Fibroblast of mammary gland (primary cell): ENCODE measurements at places on chromosomes 3 and 15.

- no peak for DNase-seq
Observed at GRCh38 chr15:29046977-29047376, 161.2 kb downstream of the APBA2 start.

GRCh38 chr15:88634449-88634848 is 4.4 kb upstream of the ISG20 start:
- DNase-seq: no peak

GRCh38 chr15:29616512-29616911 is 205.8 kb downstream of the TJP1 start:
- no peak for DNase-seq

- DNase-seq: peak; percentile 12
Observed at GRCh38 chr3:148218222-148218621, 479.5 kb upstream of the AGTR1 start.

GRCh38 chr3:117059067-117059955 is 349.7 kb downstream of the TUSC7 start:
- DNase-seq: peak; percentile 42

DNA sequence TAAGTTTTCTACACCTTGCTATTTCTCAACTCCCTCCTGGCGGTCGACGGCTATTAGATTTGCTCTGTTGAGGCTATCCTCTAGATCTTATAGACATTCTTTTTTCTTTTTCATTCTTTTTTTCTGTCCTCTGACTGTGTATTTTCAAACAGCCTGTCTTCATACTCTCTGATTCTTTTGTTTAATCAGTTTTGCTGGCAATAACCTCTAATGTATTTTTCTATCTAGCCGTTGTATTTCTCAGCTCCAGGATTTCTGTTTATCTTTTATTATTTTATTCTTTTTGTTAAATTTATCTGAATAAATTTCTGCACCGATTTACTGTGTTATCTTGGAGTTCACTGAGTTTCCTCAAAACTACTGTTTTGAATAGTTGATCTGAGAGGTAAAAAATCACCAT is 31.5 kb downstream of the NLGN1 start:
- no peak for DNase-seq

GRCh38 chr15:92452143-92452542 is 58.5 kb downstream of the ST8SIA2 start:
- no peak for DNase-seq

- peak; percentile 63 for DNase-seq
Observed at GRCh38 chr3:107271787-107272387, 105.4 kb upstream of the CCDC54 start.

DNA sequence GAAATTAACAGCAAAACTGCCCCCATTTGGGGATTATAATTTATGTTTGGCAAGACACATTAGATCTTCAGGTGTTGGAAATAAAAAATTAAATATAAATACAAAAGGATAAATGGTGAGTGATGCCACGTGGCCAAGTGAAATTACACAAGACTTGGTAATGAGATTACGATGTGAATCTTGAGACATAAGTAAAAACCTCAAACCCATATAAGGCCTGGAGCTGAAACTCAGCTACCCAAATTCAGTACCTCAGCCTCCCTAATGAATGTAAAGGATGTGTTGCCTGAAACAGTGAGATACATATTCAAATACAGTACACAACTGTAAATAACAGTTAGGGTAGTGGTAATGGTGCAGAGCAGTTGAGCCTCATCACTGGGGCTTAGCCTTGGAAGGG is 1146.6 kb downstream of the OTOL1 start:
- DNase-seq: peak; percentile 20

- DNase-seq: peak; percentile 90
Observed at GRCh38 chr3:71103430-71103921, 480.1 kb downstream of the FOXP1 start.

DNA sequence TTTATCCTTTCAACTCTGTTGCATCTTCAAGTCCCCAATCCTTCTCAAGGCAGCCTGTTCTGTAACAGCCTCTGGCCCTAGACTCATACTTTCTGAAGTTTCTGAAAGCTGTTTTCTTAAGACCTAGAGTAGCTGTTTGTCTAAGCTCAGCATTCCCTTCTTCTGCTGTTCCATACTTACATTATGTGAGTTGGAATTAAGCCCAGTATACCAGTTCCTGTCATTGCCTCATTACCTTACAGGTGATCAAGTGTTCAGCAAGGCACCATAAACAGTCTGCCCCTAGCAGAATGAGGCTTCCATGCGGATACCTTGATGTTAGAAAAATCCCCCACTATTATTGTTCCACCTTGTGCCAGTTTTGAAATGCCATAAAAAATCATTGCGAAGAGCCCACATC is 180.6 kb downstream of the PLCL2 start:
- DNase-seq: no peak

DNA sequence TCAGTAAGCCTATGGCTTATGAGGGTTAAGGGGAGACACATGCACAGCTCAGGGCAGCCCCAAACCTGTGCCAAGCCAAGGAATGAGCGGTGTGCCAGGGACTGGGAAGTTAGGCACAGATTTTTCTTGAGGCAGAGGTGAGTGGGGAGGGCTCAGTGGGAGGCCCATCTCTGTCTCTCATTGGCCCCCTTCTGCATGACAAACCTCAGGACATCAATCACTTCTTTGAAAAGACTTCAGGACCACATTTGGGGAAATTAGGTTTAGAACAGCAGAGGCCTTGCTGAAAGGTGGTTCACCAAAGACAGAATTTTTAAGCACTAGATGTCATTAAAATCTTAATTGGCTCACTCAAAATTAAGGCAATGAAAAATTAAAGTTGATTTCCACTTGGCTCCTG is 57.2 kb downstream of the RAB11A start:
- DNase-seq: no peak

GRCh38 chr3:139128803-139129202 is 84.1 kb upstream of the PRR23C start:
- DNase-seq: peak; percentile 81

DNA sequence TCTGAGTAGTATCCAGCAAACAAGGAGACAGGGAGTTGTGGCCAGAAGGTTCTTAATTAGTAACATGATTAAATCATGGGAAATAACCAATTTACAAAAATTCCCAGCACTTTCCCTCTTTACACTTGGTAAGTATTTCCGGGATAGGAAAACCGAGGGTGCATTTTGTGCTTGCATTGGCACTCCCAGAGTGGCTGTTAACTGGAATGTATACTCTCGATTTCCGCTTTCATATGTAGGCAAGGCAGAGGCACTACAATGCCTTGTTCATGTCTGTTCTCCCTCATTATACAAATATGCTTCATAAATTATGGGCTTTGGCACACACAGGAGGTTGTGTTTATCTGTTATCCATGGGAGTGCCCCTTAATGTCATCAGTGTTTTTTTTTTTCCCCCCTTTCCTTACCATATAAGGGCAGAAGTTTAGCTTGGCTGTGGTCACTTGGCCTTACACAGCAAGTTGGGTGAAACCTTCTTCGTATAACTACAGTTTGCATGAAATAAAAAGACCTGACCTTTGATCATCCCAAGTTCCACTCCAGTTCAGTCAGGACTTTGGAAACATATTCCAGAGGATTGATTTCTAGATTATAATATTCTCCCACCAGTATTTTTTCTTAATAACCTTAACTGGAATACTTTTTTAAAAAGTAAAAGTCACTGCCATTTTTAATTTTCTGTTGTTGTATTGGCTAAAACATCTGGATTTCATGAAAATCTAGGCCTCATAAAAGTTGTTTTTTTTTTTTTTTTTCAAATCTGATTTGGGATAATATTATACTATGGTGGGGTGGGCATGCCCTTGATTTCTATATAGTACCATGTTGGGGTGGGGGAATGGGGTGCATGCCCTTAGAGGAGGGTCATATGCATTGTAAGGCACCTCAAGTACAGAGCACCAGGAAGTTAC is 8.9 kb downstream of the TPM1 start:
- peak; percentile 50 for DNase-seq

- DNase-seq: no peak
Observed at GRCh38 chr3:185646382-185647133, 60.5 kb downstream of the SENP2 start.

GRCh38 chr3:107264888-107265287 is 112.4 kb upstream of the CCDC54 start:
- DNase-seq: no peak

DNA sequence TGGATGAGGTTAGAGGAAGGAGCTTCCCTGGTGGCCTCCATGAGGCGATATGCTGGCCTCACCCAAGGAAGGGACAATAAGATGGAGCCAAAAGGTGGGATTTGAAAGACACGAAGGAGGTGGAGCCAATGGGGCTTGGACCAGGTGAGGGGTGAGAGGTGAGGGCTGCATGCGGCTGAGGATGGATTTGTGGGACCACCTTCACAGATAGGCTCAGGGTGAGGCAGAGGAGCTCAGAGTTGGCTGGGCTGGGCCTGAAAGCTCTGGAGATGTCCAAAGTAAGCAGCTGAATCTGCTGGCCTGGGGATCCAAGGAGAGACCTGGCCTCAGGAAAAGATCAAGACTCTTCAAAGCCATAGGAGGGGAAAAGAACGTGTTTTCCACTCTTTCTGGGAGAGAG is 49.8 kb downstream of the EXOG start:
- DNase-seq: no peak

DNA sequence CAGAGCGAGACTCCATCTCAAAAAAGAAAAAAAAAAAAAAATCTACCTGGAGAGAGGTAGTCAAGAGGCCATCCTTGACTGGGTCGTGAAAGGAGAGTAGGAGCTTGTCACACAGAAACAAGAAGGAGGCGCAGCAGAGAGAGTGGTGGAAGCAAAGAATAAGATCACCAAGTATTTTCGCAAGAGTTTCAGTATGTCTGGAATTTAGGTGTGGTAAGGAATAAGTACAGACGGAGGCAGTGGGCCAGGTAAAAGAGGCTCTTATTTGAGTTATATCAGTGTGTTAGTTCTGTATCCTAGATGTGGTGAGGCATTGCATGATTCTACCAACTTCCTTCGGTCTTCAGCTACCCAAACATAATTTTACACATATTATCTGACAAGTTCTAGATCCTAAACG is 14.6 kb upstream of the ATP10A start:
- DNase-seq: no peak

DNA sequence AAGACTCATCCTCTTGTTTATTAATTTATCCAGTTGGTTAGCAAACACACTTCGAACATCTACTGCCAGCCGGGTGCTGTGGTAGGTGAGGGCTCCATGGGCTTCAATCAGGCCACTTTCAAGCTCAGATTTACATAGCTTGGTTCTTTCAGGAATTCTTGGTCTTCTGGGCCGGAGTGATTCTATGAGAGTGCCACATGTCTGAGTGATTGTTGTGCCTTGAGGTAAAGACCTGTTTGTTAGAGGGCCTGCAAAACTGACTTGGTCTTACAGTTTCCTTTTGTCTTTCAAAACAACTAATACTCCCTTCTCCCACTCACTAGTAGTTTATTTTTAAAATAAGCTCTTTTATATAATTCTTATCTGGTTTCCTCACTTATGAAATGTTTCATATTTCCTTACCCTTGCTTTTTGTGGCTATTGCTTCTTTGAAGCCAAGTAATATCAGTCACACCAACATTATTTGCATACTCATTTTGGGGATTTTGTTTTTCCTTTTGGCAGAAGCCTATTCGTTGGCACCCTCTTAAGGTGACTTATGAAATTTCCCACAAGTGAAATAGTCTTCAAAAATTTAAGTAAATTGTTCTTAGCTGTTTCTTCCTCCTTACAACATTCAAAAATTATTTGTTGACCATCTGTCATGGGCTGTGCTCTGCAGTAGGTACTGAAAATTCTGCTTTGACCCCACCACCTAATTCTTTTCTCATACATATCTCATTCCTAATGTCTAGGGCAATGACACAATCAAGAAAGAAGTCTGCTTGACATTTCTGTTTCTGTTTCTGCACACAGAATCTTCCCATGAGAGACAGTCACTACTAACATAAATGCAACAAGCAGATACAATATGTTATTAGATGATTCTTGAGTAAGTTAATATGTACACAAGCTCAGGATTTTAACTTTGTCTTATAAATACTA is 120.2 kb downstream of the LRRC28 start:
- peak; percentile 22 for DNase-seq

GRCh38 chr3:178538056-178538455 is 1.8 kb downstream of the KCNMB2 start:
- no peak for DNase-seq

DNA sequence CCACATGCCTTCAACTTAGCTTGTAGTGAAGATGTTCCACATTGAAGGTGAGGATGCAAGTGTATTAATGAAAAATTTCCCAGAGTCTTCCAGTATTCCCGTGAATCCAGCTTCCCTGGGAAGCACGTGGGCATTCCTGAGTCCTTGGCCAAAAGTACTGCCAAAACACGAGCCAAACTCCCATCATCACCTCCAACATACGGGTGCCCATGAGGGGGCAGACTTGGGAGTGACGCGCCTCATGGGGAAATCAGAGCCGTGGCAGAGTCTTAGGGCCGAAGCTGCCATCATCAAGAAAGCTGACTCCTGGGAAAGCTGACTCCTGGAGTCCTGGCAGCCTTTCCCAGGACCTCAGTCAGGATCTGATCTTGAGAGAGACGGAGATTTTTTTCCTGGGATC is 20.1 kb upstream of the TM2D3 start:
- peak; percentile 28 for DNase-seq

GRCh38 chr3:29568355-29568754 is 287.5 kb downstream of the RBMS3 start:
- no peak for DNase-seq

- no peak for DNase-seq
Observed at GRCh38 chr3:133065193-133065961, 27.2 kb downstream of the TMEM108 start.

DNA sequence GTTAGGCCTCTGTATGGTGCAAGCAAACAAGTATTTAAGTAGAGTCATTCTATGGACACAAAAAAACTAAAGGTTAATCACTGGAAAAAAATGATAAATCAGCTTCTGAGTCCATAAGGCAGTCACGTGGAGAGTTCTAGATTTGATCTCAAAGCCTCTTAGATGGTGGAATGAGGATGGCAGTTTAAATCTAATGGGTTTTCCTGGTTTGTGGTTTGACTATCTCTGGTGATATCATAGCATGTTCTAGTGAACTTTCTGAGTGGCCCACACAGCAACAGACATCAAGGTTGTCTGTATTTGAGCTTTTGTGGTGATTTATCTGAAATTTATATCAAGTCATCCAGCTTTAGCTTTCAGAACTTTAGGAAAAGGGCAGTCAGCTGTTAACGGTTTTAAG is 52.4 kb downstream of the ILDR1 start:
- no peak for DNase-seq

DNA sequence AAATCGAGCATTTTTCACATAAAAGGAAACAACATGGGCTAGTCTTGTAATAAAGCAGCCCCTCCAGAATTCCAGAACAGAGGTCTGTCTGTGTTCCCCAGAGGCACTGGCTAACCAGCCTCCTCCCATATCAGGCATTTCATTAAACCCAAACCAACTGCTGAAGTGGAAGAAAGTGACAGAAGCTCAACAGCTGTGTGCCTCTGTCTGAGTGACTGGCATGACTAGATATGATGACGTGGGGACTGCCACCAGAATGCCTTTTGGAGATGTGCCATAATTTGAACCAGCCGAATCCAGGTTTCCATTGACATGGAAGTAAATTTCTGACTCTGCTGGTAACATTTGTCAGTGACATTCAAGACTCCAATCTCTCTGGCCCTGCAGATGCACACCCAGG is 8.7 kb downstream of the LIMD1 start:
- no peak for DNase-seq

- DNase-seq: no peak
Observed at GRCh38 chr3:135637013-135637412, 328.5 kb upstream of the PPP2R3A start.
